ENCODE measurements at places on chromosomes 1 and 21. TPM values are rescaled to one million over a fixed set of nuclear protein-coding genes. Genes with fewer than 3 reads are reported as not detected.

Gene SLAMF1
- total RNA-seq, result not detected

- peaks cover 2% of the 10 kb centered on the region for H3K36me3 ChIP-seq
- peaks cover 51% of the 10 kb centered on the region for H3K4me1 ChIP-seq
- DNase-seq, result peak; percentile 87
- peak overlapping the region; percentile 96 for H3K27ac ChIP-seq
- no peaks in the 10 kb centered on the region for H3K27me3 ChIP-seq
Measured at GRCh38 chr21:33403786-33404585, 773 bp downstream of the IFNGR2 start.

GRCh38 chr21:45423201-45423955, 18.4 kb downstream of the COL18A1 start:
- no peaks in the 10 kb centered on the region for H3K36me3 ChIP-seq
- peaks cover 38% of the 10 kb centered on the region for H3K4me1 ChIP-seq
- H3K27ac ChIP-seq, result no peak overlapping the region
- no peaks in the 10 kb centered on the region for H3K27me3 ChIP-seq
- no peak overlapping the region for H3K4me3 ChIP-seq

GRCh38 chr1:113118266-113118665, 45.3 kb downstream of the LRIG2 start:
- H3K27me3 ChIP-seq, result no peaks in the 10 kb centered on the region
- DNase-seq, result no peak
- H3K4me1 ChIP-seq, result no peaks in the 10 kb centered on the region
- H3K4me3 ChIP-seq, result no peak overlapping the region

Gene CHI3L2
- not detected for total RNA-seq

GRCh38 chr21:28427394-28428022, 565.2 kb downstream of the LTN1 start:
- no peaks in the 10 kb centered on the region for H3K27me3 ChIP-seq
- no peak for DNase-seq
- H3K27ac ChIP-seq, result no peak overlapping the region
- peaks cover 49% of the 10 kb centered on the region for H3K4me1 ChIP-seq
- no peaks in the 10 kb centered on the region for H3K36me3 ChIP-seq
- no peak overlapping the region for H3K4me3 ChIP-seq

- no peaks in the 10 kb centered on the region for H3K4me1 ChIP-seq
- H3K4me3 ChIP-seq, result no peak overlapping the region
- no peaks in the 10 kb centered on the region for H3K27me3 ChIP-seq
- no peak overlapping the region for H3K27ac ChIP-seq
- H3K36me3 ChIP-seq, result no peaks in the 10 kb centered on the region
- no peak for DNase-seq
Measured at GRCh38 chr21:44530903-44531605, 8.9 kb downstream of the KRTAP10-1 start.

GRCh38 chr1:28031173-28031572, 57.2 kb downstream of the EYA3 start:
- no peak overlapping the region for H3K27ac ChIP-seq
- H3K4me3 ChIP-seq, result no peak overlapping the region
- H3K4me1 ChIP-seq, result peaks cover 17% of the 10 kb centered on the region

DNA sequence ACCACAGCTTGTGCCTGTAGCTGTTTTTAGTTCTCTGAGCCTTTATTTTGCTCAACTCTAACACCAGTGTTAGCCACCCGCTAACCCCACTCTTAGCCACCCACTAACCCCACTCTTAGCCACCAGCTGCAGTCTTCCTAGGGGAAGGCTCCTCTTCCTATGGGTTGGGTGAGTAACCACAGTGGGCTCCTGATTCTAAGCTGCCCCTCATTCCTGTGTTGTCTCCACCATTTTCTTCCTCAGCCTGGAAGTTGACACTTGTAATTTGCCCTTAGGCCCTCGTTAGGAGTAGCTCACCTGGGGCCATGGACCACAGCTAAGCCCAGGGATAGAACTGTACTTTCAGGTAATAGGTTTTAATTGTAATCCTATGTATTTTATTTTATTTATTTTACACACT, 782.9 kb upstream of the TPTE start:
- no peak for DNase-seq
- H3K27ac ChIP-seq, result no peak overlapping the region
- H3K27me3 ChIP-seq, result no peaks in the 10 kb centered on the region
- H3K4me3 ChIP-seq, result no peak overlapping the region
- no peaks in the 10 kb centered on the region for H3K4me1 ChIP-seq

Gene FAM131C
- 0.73 TPM for total RNA-seq

DNA sequence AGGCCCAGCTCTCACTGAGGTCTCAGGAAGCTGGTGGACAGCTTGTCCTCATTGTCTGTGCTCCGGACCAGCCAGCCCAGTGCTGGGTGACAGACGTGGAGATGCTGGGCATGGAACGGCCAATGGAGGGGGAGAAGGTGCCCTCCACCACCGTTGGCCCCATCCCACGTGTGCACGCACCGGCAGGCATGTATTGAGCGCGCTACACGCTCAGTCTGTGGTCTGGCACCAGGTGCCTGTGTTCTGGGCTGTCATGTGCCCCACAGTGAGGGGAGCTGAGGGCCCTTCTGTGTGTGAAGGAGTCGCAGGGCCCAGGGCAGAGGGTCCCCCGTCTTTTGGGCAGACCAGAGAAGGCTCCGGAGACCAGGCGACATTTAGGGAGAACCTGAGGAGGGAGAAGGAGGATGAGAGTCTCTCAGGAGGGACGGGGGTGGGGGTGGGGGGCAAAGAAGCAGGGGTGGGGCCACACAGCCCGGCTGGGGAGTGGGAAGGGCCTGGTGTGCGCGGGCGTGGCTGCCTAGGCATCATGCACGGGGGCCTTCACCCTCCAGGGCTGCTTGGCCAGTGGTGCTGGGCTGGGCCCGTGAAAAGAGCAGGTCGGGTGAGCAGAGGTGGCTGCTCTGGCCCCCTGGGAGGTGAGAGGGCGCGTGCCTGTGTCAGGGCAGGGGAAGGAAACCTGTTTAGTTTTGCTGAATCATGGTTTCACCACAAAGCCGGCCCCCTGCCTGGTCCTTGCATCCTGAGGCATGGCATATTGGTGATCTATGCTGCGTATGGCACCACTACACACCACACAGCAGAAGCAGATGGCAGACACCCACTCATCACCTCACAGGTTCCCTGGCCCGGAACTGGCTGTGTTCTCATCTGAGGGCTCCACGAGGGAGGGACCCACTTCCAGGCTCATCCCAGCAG, 86.7 kb upstream of the TTC34 start:
- H3K27ac ChIP-seq, result no peak overlapping the region
- H3K4me1 ChIP-seq, result no peaks in the 10 kb centered on the region
- no peaks in the 10 kb centered on the region for H3K36me3 ChIP-seq

DNA sequence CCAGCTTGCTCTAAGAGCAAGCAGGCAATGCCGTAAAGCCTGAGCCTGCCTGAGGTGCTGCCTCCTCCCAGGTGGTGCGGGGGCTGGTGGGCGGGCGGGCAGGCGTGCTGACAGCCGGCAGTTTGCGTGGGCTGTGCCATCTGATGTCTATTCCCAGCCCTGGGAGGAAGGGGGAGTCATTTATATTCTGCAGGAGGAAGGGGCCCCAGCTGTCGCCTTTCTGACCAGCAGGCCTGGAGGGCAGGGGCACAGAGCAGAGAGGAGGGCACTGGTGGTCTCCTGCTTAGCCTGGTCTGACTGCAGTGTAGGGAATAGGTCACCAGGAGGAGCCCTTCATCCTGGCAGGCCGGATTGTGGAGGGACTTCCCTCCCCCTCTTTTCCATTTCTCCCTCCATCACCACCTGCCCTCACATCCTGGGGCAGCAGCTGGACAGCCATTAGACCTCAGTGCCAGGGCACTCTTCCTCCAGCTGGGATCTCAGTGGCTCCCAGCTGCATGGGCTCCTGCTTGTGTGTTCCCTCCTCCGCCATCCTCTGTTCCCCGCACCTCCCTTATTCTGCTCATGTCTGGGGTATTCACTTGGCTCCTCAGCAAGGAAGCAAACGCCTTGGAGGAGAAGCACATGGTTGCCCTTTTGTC, 4.4 kb downstream of the CYB561D1 start:
- H3K4me3 ChIP-seq, result no peak overlapping the region
- no peak overlapping the region for H3K27ac ChIP-seq
- no peak for DNase-seq

Gene ATG4C
- total RNA-seq, result 10.5 TPM

- no peak for DNase-seq
- H3K4me1 ChIP-seq, result no peaks in the 10 kb centered on the region
- no peaks in the 10 kb centered on the region for H3K36me3 ChIP-seq
- no peaks in the 10 kb centered on the region for H3K27me3 ChIP-seq
- no peak overlapping the region for H3K4me3 ChIP-seq
- H3K27ac ChIP-seq, result no peak overlapping the region
Measured at GRCh38 chr1:87449348-87449963, 120.8 kb downstream of the LMO4 start.

GRCh38 chr1:166083887-166084286, 82.9 kb downstream of the FAM78B start:
- no peak for DNase-seq
- no peak overlapping the region for H3K4me3 ChIP-seq
- no peak overlapping the region for H3K27ac ChIP-seq
- no peaks in the 10 kb centered on the region for H3K27me3 ChIP-seq

Gene WARS2
- 9.8 TPM for total RNA-seq

Gene CASZ1
- total RNA-seq, result 1.2 TPM

Gene RNF186
- not detected for total RNA-seq

DNA sequence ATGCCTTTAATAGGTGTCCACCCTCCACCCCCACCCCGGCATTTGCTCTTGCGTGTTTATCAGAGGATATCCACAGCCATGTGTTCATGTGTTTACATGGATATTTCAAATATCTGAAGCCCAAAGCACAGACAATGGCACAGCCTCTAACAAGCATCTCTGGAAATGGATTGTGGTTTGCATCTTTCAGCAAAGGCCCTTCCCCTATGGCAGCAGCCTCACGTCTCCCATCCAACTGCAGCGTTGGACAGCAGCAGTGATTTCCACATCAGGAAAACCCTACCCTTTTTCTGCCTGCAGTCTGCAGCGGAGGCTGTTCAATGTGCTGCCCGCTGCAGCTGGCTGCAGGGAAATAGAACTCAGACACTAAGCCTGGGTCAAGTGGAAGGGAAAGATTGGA, 1.6 kb downstream of the RASSF5 start:
- H3K4me1 ChIP-seq, result peaks cover 23% of the 10 kb centered on the region
- no peak for DNase-seq
- H3K27me3 ChIP-seq, result peaks cover 57% of the 10 kb centered on the region
- H3K36me3 ChIP-seq, result no peaks in the 10 kb centered on the region
- H3K27ac ChIP-seq, result no peak overlapping the region

GRCh38 chr21:46323227-46323709, 402 bp downstream of the C21orf58 start:
- peak overlapping the region; percentile 95 for H3K4me3 ChIP-seq
- H3K36me3 ChIP-seq, result peaks cover 11% of the 10 kb centered on the region
- H3K4me1 ChIP-seq, result peaks cover 43% of the 10 kb centered on the region
- no peak for DNase-seq
- no peaks in the 10 kb centered on the region for H3K27me3 ChIP-seq
- H3K27ac ChIP-seq, result peak overlapping the region; percentile 84

GRCh38 chr21:38310646-38311485, 54.1 kb downstream of the KCNJ15 start:
- no peaks in the 10 kb centered on the region for H3K27me3 ChIP-seq
- no peak overlapping the region for H3K27ac ChIP-seq
- H3K36me3 ChIP-seq, result no peaks in the 10 kb centered on the region
- peaks cover 49% of the 10 kb centered on the region for H3K4me1 ChIP-seq

DNA sequence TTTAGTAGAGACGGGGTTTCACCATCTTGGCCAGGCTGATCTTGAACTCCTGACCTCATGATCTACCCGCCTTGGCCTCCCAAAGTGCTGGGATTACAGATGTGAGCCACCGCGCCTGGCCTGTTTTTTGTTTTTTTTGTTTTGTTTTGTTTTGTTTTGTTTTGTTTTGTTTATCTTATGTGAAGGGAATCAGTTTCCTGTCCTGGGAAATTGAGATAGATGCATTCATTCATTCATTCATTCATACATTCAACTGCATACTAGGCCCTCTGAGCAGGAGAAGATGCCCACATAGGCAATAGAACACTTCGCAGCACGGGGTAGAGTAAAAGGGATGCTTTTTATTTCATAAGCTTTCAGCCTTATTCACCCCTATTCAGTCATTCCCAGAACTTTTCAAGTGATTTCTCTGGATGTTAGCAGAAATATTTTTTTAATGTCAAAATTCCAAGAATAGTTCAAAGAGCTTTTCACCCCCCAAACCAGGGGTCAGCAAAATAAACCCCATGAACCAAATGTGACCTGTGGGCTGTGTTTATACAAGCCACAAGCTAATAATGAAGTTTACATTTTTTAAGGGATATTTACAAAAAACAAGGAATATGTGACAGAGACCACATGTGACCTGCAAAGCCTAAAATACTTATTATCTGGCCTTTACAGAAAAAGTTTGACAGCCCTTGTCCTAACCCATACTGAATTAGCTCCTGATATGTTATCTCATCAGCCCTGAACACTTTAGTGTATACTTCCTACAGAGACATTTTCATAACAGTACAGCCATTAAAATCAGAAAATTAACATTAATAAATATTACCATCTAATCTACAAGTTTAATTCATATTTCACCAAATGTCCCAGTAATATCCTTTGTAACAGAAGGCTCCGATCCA, 127.1 kb downstream of the MAST2 start:
- H3K36me3 ChIP-seq, result no peaks in the 10 kb centered on the region
- no peaks in the 10 kb centered on the region for H3K27me3 ChIP-seq
- peaks cover 25% of the 10 kb centered on the region for H3K4me1 ChIP-seq
- no peak for DNase-seq

GRCh38 chr21:36288651-36289243, 31.2 kb upstream of the MORC3 start:
- H3K27ac ChIP-seq, result peak overlapping the region; percentile 92
- no peaks in the 10 kb centered on the region for H3K27me3 ChIP-seq
- no peak for DNase-seq
- H3K4me3 ChIP-seq, result peak overlapping the region; percentile 39
- H3K4me1 ChIP-seq, result peaks cover 18% of the 10 kb centered on the region

Gene LRRC42
- total RNA-seq, result 32.8 TPM

DNA sequence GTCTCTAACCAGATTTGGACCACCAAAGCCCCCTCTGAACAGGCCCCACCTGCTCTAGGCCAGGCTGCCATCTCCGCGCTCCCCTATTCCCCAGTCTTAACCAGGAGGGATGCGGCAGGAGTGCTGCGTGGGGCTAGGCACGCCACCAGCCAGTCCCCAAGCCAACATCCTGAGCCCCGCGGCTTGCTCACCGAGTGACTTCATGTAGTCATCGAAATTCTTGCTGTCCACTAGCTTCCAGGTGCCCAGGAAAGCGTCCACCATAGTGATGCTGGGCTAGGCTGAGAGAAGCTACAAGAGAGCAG, 173 bp downstream of the FABP3 start:
- no peak for DNase-seq
- H3K27ac ChIP-seq, result peak overlapping the region; percentile 96
- peaks cover 4% of the 10 kb centered on the region for H3K36me3 ChIP-seq

Data from osteocyte (in vitro differentiated cells).